Fibroblast of skin of right quadriceps (primary cell): ENCODE measurements at places on chromosomes 2 and 18.

- no peak for DNase-seq
Measured at GRCh38 chr2:38850045-38850444, 25.7 kb downstream of the DHX57 start.

GRCh38 chr2:23636426-23636825 is 251.4 kb downstream of the KLHL29 start:
- DNase-seq = peak; percentile 34

- no peak for DNase-seq
Measured at GRCh38 chr2:175068534-175068933, 63.4 kb upstream of the CHN1 start.

DNA sequence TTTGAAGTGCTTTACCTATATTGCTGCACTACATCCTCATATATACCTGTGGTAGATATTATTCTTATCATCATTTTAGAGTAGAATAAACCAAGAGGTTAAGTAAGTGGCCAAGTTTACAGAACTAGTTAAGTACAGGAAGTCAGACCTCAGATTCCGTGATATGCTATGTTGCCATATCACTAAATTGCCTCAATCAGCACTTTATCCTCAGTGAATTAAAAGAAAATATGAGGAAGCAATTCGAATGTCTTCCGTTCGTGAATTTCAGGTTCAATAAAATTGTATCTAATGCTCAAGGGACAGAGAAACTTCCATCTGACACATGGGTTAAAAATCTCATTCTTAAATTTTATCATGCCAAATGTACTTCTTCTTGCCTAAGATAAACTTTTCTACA is 848.6 kb downstream of the CPS1 start:
- DNase-seq = no peak

- peak; percentile 30 for DNase-seq
Measured at GRCh38 chr2:68769586-68770270, 35.1 kb downstream of the ARHGAP25 start.

DNA sequence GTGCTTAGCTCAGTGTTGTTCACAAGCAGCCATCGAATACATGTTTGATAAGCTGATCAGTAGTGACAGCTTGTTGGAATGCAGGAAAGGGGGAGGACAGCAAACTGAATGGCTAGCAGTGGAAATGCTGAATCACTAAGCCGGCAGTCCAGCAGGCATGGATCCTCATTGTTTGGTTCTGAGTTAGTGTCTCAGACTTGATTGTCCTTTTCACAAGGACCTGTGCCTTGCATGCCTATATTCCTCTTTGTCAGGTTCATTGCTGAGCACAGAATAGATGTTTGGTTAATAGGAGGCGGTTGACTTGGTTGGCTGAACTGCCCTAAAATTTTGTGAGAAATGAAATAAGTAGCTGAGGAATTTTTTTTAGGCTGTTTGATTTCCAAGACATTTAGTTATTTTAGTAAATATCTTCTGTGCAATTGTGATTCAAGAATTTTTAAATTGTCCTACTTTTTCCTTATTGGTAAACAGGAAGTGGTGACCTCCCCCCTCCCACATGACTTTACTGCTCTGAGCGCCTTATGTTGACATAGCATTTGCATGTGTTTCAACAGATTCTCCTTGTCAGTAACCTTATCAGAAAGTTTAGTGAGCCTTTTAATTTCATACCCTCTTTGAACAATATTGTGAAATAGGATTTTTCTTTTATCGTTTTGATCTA is 21.4 kb upstream of the STON1 start:
- DNase-seq = peak; percentile 60

GRCh38 chr2:231523451-231524285 is 6.6 kb downstream of the NMUR1 start:
- no peak for DNase-seq

DNA sequence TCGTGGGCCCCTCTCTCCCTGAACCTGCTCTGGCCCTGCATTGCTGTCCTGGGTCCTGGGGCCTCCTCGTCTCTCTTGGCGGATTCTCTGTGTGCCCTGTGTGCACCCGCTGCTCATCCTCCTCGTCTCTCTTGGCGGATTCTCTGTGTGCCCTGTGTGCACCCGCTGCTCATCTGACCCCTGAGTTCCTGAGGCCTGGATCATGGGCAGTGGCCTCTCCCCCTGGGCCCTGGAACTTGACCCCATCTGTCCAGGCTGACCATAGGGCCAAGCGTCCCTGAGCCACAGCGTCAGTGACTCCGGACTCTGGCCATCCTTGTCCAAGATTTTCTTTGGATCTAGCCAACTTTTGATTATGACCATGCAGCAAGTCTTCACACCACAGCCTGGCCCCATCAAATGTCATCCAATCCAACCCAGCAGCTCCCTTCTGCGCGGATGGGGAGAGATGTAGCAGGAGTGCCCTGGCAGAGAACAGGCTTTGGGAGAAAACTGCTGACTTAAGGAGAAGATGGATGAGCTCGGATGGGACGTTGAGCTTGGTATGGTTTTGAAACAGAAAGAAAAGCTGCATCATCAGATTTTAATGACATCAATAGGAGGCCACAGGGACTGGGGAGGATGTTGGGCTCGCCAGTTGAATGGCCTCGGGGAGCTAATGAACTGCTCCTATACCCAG is 455.1 kb upstream of the HS6ST1 start:
- no peak for DNase-seq

DNA sequence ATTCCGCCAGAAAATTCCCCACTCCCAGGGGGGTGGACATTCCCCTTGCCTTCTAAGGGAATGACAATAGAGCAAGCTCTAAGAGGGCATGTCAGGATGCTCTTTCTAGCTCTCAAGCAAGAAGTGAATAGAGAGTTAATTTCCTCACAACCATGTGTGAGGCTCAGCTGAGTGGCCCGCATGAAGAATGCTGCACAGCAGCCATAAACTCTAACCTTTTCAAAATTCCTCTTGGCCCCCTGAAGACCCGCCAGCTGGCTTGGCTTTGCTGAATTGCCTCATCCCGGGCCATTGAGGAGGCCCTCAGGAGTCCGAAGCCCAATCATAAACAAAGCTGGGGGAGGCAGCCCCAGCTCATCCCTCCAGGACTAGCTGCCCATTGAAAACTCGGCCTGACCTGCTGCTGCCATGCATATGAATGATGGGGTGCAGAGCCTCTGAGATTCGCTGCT is 38.2 kb downstream of the NRP2 start:
- no peak for DNase-seq

GRCh38 chr18:48215876-48216638 is 193.1 kb downstream of the ZBTB7C start:
- DNase-seq = no peak

- no peak for DNase-seq
Measured at GRCh38 chr2:80205498-80205897, 99.1 kb downstream of the LRRTM1 start.

DNA sequence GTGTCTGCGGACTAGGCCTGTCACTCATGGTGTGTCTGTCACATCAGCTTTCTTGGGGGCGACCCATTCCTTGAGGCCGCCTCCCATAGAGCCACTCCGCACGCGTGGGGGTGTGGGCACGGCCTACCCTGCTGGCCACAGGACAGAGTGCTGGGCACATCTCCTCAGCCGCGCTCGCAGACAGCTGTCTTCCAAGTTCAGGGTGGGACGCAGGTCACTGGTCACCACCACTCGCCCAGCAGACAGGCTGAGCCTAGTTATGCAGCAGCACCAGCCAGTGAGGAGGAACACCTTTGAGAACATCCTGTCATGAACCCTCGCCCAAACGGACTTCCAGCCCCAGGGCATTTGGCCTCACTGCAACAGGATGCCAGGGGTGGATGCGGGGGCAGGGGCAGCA is 30.8 kb upstream of the BIN1 start:
- no peak for DNase-seq

DNA sequence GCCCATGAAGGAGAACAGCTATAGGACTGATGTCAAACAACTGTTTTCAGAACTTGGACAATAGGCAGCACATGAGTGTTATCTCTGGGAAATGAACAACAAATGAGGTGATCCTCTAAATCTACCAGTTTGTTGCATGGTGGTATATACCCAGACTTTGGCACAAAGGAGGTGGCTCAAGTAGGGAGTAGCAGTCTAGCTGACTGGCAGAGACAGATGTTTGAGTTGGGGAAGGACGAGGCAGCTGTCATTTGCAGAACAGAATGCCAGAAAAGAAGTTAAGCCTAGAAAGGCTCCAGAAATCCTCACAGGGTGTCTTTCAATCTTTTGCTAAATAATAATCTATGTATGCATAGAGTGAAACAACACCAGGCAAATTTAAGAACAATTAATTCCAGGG is 47.4 kb downstream of the RPE start:
- DNase-seq = no peak

DNA sequence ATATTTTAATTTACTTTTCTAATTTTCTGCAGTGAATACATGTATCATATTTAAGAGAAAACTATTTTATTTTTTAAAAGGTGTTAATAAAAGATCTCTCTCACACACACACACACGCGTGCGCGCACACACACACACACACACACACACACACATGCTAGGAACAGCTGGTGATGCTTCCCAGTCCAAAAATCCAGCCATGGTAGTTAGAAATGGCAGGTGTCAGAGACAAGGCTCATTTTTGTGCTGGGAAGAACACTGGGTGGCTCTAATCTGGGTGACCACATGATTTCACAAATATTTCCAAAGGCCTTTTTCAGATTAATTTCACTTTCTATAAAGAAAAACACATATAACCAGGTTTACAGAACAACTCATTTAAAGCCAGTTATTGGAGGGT is 104.5 kb upstream of the NCK2 start:
- DNase-seq = no peak

- DNase-seq = no peak
Measured at GRCh38 chr2:147311058-147311430, 533.8 kb upstream of the ACVR2A start.

GRCh38 chr2:104046466-104046865 is 807.4 kb upstream of the POU3F3 start:
- no peak for DNase-seq

DNA sequence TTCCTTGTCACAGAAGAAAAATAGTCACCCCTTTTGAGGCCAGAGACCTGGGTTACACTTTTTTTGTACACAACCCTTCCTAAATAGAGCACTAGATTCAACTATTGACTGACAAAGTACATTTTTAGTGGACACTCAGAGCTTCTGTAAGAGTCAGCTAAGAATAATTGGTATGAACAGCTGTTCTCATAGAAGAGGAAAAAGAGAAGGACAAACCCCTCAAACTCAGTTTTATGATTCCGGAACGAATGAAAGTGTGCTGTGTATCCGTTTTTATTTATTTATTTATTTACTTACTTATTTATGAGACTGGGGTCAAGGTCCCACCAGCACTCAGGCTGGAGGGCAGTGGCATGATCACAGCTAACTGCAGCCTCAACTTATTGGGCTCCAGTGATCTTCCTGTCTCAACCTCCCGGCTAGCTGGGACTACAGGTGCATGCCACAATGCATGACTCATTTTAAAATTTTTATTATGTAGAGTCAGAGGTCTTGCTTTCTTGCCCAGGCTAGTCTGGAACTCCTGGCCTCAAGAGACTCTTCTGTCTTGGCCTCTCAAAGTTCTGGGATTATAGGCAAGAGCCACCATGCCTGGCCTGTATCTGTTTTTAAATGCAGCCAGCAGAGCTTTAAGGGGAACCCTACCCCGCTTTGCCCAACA is 36.0 kb upstream of the FZD5 start:
- no peak for DNase-seq

DNA sequence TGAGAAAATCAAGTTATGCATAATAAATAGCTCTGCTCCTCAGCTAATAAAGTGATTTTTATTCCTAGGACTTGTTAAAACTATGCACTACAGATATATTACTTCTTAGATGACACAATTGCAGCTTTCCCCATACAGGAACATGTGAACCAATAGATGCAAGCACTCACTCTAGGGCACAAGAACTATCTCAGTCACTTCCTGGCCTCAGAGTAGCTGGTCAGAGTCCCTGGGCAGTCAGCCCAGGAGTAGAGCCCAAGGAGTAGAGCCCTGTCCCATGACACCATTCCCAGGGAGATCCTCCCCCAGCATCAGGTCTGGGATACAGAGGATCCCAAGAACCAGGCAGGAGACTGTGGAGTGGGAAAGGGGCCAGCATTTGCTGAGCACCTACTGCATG is 2.7 kb downstream of the TNS1 start:
- DNase-seq = peak; percentile 61

DNA sequence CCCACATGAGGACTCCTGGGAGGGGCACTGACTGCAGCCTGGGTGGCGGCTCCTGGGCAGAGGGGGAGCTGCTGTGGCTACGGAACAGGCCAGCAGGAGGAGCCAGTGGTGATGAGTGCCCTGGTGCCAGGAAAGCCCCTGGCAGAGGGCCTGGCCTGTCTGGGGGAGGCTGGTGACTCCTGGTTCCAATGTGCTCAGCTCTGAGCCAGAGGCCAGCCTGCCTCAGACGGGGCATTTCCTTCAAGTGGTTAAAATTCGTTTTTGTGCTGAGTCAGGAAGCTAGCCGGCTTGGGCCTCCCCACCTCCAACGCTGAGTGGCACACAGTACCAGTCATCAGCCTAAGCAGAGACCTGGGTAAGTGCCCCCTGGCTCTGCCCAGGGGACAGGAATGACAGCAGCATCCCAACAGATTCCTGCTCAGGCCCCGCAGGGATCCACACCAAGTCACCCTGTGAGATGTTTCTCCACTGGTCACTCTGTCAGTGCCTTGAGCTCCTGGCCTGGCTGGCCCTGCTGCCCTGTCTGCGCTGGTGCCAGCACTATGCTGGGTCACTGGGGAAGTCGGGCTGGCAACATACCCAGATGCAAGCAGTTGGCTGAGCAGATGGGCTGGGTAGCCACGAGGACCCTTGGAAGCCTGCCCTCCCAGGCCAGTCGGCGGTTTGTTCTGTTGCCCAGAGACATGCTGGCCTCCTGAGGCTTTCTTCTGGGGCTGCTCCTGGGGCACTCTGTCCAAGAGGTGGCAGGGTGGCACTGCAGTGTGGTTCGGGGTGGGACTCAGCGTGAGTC is 7.1 kb upstream of the KLF11 start:
- peak; percentile 27 for DNase-seq
